ENCODE measurements at places on chromosomes 3 and 15. TPM values are rescaled to one million over a fixed set of nuclear protein-coding genes. Genes with fewer than 3 reads are reported as not detected.

The ZIC1 gene
- polyA plus RNA-seq = not detected

The ANKRD63 gene
- not detected for polyA plus RNA-seq

The PTPRG gene
- 9.2 TPM for polyA plus RNA-seq

The CYP1A2 gene
- not detected for polyA plus RNA-seq

The CDHR4 gene
- not detected for polyA plus RNA-seq

The ADCY5 gene
- 7.1 TPM for polyA plus RNA-seq

The SH2D7 gene
- polyA plus RNA-seq = not detected

The NR2E3 gene
- polyA plus RNA-seq = not detected

The BFSP2 gene
- 0.86 TPM for polyA plus RNA-seq

The NRG4 gene
- 1.5 TPM for polyA plus RNA-seq

The XCR1 gene
- not detected for polyA plus RNA-seq

The LMLN gene
- polyA plus RNA-seq = 1.6 TPM

The WDR93 gene
- 1.2 TPM for polyA plus RNA-seq

DNA sequence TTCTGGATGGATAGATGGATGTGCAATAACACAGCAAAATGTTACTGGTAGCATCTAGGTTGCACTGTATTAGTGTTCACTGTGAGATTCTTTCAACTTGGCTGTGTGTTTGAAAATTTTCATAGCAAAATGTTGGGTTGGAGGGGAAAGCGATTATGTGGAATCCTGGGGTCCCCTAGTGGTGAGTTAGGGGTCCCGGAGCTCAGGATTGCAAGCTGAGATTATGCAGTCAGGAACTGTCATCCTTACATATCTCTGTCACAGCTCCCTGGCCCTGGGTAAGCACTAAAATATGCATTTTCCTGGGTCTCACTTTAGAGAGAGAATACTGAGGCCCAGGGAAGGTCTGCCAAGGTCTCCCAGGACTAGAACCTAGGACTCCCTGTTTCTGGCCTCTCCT is 77.2 kb downstream of the CEMIP start:
- no peak for DNase-seq

DNA sequence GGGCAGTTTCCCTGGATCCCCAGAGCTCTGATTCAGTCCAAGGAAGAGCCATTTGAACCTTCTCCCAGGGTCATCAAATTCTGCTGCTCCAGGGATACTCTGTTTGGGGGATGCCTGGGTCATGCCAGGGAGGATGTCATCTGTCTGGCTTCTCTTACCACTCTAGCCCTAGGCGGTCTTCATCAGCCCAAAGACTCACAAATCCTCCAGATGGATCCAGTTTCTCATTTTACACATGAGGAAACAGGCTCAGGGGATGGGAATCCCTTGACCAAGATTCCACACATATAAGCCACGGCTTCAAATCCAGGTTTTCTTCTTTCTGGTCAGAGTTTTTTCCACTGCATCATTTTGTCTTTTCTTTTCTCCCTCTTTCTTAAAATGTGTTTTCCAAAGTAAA is 36.7 kb downstream of the SLC28A1 start:
- DNase-seq = no peak

DNA sequence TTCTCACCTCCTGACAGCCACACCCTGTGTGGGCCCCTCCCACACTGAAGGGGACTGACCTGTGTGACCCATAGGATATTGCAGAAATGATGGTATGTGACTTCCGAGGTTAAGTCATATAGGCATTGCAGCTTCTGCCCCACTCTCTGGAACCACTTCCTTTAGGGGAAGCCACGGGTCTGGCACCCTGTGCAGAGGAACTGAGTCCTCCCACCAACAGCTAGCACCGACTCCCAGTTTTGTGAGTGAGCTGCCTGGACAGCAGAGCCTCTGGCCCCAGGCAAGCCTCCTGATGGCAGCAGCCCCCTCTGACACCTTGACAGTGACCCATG is 24.6 kb upstream of the SLC6A6 start:
- DNase-seq = no peak

DNA sequence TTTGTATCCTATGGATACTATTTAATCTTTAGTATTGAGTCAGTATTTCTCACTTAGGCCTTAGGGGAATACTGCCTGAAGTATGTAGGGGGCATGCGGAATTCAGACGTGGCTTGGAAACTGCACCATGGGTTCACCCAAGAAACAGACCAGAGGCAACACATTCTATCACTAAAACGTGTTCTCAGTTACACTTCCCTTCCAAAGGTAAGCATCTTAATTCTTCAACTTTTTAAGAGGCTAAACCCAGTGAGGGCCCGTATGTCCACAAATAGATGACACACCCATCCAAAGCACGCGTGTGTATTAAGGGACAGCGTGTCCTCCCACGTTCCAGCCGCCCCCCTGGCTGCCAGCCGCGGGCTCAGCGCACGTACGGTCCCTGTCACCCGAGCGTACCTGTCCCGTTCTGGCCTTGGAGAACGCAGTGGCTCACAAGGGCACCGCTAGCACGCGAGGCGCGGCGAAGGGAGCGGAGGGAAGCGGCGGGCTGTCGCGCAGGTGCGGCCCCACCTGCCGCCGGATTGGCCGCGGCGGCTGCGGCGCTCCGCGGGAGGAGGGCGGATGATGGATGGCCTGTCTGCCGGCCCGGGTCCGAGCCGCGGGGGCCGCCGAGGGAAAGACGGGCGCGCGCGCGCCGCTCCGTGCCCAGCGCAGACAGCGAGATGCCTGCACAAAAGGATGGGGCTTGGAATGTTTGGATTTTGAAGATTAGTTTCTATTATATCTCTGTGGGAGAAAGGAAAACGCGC is 1003.9 kb upstream of the NR2F2 start:
- DNase-seq = peak; percentile 75

DNA sequence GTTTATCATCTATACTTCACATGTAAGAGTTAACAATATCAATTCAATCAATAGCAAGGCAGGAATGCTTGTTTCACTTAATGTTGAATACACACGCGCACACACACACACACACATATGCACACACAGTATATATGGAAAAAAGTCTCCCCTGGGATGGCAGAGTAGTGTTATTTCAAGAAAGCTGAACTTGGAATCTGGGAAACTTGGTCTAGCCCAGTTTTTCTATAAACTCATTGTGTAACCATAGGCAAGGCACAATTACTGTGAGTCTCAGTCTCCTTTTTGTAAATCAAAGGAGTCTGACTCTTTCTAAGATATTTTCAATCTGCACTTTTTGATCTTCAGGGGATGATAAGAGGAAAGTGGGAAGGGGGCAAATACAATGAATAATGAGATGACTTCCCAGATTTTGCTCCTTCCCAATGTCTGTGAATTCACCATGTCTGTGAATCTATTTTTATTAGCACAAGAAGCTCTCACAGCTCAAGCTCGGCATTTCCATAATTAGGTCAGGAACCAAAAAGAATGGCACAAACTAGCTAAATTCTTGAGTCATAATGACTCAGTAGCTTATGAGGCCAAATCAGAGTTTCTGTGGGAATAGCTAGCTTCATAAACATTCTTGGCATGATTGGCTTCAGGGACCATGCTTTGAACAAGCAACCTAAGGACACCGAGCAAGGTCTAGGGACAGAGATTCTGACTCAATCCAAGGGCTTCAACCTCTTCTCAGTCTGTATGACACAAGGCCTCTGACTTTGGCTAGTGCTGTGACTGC is 227.4 kb upstream of the DCBLD2 start:
- DNase-seq = no peak

DNA sequence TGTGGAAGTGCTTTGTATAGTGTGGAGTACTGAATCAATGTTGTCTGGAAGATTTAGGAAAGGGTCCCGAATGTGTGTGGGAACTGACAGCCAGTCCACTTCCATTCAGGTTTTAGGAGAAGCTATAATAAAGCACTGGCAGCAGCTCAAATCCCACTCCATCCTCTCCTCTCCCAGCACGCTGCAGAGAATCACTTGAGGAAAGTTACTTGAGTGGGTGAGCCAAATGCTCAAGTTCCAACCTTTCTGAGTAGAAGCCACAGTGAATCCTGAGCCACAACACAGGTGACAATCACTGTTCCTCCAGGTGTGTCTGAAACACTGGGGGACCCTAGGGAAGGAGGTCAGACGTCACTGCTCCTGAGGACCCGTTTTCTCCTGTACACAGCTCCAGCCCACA is 106.5 kb downstream of the TIGIT start:
- no peak for DNase-seq

GRCh38 chr3:108338901-108339545 is 42.7 kb downstream of the HHLA2 start:
- DNase-seq = no peak

- DNase-seq = no peak
Measured at GRCh38 chr3:151925876-151926275, 52.4 kb downstream of the SUCNR1 start.

- DNase-seq = no peak
Measured at GRCh38 chr3:185948292-185948691, 10.5 kb upstream of the TRA2B start.

- DNase-seq = no peak
Measured at GRCh38 chr3:76199382-76199781, 414.0 kb upstream of the ZNF717 start.

DNA sequence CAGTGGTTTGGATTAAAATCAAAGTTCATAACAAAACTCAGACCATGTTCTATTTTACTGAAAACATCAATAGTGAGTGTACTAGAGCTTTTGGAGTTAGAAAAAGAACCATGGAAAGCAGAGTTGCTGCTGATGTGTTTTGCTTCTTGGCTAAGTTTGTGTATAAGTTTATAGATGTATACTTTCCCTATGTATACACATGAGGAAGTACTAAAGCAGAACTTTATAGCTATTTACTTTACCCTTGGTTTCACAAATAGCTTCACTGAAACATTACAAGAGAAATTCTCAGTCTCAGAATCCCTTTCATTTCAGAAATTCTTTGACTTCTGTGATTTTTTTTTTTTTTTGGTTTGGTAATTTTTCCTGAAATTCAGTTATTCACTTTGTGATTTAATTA is 229.0 kb downstream of the PTPRG start:
- DNase-seq = no peak

DNA sequence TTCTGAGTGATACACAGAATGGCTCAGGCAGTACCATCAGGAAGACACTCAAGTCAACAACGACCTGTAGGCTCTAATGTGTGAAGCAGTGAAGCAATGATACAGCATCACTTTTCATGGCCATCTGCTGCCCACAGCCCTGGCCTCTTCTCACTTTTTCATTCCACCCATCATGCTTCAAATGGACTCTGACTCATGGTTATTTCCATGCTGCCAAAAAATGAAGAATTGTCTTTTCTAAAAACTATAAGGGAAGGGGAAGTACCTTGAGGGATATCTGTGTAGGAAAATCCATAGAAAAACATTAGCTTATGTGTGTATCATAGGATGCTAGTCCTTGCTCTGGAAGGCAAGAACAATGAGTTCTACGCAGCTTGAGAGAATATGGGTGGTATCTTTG is 11.5 kb downstream of the HGD start:
- DNase-seq = no peak

GRCh38 chr15:101526442-101526841 is 36.9 kb upstream of the PCSK6 start:
- DNase-seq = no peak

DNA sequence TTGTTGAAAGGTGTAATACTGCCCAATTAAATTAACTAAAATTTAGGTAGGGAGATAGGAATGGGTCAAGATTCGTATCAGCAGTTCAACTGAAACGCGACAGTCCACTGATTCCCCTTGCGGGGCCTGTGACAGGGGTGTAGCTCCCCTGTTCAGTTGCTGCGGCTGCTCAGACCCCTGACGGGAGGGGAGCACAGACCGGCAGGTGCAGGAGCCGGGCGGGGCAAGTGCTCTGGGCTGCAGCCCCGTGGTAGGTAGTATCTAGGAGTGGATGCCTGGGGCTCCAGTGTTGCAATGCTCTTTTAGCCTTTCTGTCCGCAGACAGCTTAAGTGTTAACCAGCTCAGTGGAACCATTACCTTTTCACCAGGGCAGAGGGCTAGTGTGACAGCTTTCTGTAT is 164.9 kb downstream of the ROBO2 start:
- DNase-seq = no peak

DNA sequence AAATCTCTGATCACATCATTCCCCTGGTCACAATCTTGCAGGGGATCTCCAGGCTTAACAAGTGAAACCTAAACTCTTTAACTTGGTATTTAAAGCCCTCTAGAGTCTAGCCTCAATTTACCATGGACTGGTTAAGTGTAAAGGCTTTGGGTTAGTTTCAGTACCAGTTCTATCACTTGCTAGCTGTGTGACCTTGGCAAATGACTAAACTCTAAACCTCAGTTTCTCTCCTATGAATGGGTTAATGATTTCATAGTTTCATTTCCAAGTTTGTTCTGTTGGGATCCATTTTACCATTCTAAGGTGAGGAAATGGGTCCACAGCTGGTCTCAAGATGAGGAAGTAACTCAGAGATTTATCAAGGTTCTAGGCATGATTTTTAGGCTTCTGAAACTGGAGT is 38.8 kb upstream of the TIMP4 start:
- DNase-seq = no peak

GRCh38 chr3:190491533-190492054 is 22.3 kb upstream of the IL1RAP start:
- no peak for DNase-seq

Data from kidney (tissue), 22 donors.